ENCODE measurements at places on chromosomes 7 and 10. TPM values are rescaled to one million over a fixed set of nuclear protein-coding genes. Genes with fewer than 3 reads are reported as not detected.

Gene GRK5
- 1.8 TPM for total RNA-seq

GRCh38 chr7:45026984-45027773 lies 27.2 kb downstream of the CCM2 start:
- DNase-seq: peak; percentile 17

Gene HTR7
- total RNA-seq: 18.2 TPM

GRCh38 chr10:78335691-78336401 lies 302.2 kb downstream of the RPS24 start:
- peak; percentile 83 for DNase-seq

Gene SPDYE8
- not detected for total RNA-seq

GRCh38 chr7:24401628-24402593 lies 117.9 kb downstream of the NPY start:
- peak; percentile 66 for DNase-seq

Gene INMT
- 5.4 TPM for total RNA-seq

- DNase-seq: no peak
Observed at GRCh38 chr7:99848420-99849216, 20.8 kb downstream of the CYP3A43 start.

Gene IDI2
- not detected for total RNA-seq

Gene AKR1C8
- not detected for total RNA-seq

GRCh38 chr7:130430841-130431666 lies 9.8 kb downstream of the CEP41 start:
- peak; percentile 80 for DNase-seq

GRCh38 chr10:77360835-77361234 lies 276.8 kb downstream of the KCNMA1 start:
- DNase-seq: no peak

DNA sequence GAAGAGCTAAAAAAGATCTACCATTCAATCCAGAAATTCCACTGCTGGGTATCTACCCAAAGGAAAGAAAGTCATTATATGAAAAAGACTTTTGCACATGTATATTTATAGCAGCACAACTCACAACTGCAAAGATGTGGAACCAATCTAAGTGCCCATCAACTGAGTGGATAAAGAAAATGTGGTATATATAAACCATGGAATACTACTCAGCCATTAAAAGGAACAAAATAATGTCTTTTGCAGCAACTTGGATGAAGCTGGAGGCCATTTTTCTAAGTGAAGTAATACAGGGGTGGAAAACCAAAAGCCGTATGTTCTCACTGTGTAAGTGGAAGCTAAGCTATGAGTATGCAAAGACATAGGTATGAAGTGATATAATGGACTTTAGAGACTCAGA lies 3.0 kb downstream of the ANXA7 start:
- no peak for DNase-seq

DNA sequence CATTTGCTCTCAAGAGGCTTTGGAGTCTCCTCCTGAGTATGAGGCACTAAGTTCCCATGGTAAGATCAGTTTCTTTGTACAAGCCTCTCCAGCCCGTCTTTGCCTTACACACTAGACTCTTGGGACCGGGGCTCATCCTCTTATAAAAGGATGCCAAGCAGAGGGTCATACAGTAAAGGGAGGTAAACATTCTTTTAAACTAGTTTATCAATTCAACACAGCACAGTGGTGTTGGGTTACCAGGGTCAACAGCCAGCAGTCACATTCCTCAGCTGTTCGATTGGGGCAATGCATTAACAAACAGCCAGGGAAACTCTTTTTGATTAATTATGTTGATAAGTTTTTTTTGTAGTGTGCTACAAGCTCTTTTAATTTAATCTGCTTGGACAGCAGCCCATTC lies 37.8 kb downstream of the HHEX start:
- DNase-seq: no peak

- no peak for DNase-seq
Observed at GRCh38 chr7:91913612-91914011, 27.1 kb upstream of the AKAP9 start.

Gene CHN2
- 3.2 TPM for total RNA-seq

DNA sequence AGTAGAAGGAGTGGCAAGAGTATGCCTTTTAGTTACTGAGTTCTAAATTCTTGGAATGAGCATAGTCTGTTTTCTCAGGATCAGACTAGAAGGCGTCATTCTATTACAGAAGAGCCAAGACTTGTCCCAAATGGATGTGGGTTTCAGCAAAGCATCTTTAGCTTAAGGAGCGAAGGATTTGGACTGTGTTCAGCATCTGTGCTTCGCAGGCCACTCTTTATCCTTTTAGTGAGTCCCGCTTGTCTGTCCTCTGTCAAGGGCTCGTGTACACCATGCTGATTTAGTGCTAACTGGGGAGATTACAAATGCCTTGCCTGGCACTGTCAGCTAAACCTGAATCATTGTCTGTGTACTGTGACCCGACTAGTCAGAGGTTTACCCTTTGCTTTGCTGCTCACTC lies 465.7 kb downstream of the AUTS2 start:
- DNase-seq: no peak

DNA sequence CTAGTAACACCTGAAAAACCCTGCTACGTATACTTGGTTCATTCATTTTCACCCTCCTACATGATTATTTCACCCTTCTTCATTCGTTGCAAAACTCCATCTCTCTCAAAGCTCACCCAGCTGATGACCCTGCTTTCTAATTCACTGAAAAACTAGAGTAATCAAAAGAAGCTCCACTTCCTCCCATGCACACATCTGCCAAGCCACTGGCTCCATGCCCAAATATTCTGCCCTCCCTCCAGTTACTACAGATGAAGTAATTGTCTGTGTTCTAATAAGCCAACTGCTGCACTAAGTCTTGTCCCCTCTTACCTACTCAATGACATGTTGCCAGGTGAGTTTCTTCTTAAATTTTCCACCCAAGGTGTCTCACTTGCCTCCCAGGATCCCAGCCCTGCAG lies 96.9 kb upstream of the CCDC71L start:
- DNase-seq: peak; percentile 72

Gene AKR1D1
- not detected for total RNA-seq

- DNase-seq: no peak
Observed at GRCh38 chr7:74583630-74584029, 73.9 kb upstream of the GTF2I start.

- no peak for DNase-seq
Observed at GRCh38 chr10:33386926-33387325, 52.5 kb upstream of the NRP1 start.

- DNase-seq: no peak
Observed at GRCh38 chr7:87188930-87189329, 30.6 kb downstream of the TMEM243 start.

DNA sequence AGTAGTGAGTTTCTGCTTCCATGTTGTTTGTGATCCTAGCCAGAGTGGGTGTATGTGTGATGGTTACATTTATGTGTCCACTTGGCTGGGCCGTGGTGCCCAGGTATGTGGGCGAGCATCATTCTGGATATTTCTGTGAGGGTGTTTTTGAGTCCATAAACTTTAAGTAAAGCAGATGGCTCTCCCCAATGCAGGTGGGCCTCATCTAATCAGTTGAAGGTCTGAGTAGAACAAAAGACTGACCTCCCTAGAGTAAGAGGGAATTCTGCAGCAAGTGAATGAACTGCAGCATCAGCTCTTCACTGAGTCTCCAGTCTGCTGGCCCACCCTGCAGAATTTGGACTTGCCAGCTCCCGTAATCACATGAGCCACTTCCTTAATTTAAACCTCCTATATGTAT lies 571.9 kb downstream of the ACTR3B start:
- no peak for DNase-seq

Gene OPN1SW
- total RNA-seq: 2.8 TPM
